NCI-H1417 (cell line): ENCODE measurements at places on chromosomes 5 and 9.

DNA sequence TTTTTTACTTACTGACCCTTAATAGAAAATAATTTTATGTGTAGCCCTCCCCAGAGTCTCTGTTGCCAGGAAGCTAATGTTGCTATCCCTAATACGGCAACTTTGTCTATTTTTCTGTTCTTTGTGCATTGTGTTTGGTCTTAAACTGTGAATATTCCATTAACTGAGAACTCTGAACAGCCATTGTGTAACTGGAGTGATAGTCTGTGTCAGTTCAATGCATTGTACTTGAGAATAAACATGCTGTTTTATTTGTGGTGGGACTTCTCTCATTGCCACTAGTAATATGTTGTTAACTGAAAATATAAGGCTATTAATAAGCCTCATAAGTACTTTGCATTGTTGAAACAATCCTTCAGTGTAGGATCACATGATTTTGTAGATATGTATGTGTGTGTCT, 278.3 kb upstream of the DMRT1 start:
- DNase-seq, result no peak

- DNase-seq, result no peak
Observed at GRCh38 chr9:89776795-89777525, 172.1 kb downstream of the GADD45G start.

GRCh38 chr5:122780296-122780695, 5.4 kb downstream of the SNX2 start:
- no peak for DNase-seq

GRCh38 chr9:92308893-92309292, 15.4 kb upstream of the IARS1 start:
- DNase-seq, result no peak

DNA sequence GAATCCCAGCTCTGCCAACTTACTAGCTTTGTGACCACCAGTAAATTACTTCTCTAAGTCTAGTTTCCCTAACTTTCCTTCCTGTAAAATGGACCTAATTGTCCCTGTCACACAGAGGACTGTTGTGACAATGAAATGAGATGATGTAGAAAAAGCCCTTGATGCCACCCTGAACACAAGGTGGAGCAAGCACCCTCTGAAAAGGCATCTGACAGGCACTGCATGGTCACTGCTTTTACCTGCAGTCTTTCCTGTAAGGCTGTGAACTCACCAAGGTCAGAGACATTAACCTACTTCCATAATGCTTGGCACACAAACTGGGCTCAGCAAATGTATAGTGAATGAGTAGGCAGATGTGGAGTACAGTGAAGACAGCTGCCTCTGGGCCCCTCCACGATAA, 6.1 kb downstream of the SLC31A2 start:
- DNase-seq, result no peak

GRCh38 chr5:141135718-141136266, 786 bp downstream of the PCDHB5 start:
- DNase-seq, result no peak

DNA sequence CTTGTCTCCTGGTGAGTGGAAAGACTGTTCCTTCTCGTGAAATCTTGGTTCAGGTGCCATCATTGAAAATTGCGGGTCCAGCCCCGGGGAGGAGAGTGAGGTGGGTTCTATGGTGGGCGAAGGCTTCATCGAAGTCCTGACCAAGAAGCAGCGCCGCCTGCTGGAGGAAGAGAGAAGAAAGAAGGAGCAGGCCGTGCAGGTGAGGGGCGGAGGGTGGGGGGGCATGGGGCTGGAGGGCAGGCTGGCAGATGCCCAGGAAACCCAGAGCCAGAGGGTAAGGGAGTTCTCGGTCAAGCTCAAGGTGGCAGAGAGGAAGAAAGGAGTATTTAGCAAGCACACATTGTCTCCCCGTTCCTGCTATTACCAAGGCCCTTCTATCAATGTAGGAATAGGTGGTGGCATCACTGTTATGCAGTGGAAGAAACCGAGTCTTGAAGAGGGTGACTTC, 24.3 kb upstream of the POMT1 start:
- DNase-seq, result peak; percentile 19

DNA sequence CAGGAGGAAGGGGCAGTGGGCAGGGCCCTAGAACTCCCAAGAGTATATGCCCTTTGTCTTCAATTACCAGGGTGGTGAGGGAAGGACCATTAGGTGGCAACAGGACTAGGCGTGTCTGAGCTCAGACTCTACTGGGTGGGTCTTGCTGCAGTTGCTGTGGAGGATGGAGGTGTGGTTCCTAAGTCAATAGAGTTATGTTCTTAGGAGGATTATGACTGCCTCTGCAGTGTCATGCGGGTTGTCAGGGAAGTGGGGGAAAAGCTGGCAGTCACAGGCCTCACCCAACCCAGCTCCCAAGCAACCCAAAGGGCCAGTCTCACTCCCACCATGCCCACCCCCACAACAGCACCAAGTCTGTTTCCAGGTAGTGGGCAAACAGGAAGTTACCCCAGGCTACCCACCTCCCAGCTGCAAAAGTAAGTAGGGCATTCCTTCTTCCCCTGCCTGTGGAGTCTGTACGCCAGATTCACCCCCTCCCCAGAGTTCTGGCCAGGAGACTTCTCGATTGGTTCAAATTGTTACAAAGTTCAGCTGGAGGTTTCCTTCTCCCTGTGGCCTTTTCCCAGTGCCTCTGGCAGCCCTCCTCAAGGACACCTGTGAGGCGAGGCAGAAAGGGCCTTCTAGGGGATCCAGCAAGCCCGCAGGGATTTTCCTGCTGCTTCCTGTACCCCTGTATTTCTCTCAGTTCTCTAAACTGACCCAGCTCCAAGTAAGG, 145.3 kb downstream of the HINT1 start:
- DNase-seq, result no peak

DNA sequence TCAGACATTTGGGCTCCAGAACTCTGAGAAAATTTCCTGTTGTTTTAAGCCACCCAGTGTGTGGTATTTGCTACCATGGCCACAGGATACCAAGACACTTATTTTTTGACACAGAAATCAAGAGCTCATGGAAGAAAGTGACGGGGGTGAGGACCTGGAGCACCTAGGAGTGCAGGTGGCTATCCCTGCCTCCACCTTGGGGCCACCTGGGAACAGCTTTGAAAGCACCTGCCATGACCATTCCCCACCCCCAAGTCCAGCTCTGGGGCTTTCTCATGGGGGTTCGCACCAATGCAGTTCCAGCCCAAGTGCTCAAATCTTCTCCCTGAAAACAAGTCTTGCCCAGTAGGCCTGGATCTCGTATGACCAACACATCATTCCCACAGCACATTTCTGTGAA, 214.9 kb upstream of the IRX1 start:
- DNase-seq, result no peak

DNA sequence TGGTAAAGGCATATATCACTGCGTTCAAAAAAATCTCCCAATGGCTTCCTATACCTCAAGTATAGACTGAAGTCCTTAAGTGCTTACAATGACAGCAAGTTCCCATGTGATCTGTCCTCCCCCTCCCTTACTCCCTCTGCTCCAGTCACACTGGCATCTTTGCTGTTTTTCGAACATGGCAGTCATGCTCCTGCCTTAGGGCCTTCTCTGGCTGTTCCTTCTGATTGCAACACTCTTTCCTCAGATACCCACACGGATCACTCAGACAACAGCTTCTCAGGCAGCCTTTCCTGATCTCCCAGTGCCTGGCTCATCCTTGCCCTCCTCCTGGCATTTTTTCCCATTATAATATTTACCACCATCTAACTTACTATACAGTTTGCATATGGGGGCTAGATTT, 232.8 kb downstream of the ARHGEF28 start:
- no peak for DNase-seq

DNA sequence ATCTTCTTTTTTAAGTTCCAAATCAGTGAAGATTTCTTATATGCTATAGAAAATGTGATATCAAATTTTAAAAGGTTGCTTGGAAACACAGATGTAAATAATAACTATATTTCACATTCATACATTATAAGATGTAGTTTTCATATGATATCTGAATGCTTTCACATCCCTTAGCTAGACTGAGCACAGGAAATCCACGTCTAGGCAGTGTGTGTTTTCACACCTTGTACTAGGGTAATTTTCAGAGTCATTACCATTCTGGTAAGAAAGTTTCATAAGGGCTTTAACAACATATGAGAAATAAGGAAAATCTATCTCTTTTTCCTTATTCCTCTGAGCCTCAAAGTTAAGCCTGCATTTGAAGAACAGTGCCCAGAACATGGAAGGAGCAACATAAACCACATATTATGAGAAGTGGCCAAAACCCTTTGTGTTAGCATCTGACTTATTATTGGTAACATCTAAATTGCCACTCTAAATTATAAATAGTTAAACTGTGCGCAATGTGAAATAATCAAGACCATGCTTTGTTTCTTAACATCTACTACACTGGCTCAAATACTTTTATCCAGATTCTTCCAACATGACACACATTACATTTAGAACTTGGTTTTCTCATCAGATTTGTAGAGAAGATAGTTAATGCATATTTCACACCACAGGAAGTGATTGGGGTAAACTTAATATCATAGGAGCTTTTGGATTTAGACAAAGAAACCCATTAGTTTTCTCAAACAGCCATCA, 113.3 kb downstream of the PPP2R2B start:
- DNase-seq, result no peak

DNA sequence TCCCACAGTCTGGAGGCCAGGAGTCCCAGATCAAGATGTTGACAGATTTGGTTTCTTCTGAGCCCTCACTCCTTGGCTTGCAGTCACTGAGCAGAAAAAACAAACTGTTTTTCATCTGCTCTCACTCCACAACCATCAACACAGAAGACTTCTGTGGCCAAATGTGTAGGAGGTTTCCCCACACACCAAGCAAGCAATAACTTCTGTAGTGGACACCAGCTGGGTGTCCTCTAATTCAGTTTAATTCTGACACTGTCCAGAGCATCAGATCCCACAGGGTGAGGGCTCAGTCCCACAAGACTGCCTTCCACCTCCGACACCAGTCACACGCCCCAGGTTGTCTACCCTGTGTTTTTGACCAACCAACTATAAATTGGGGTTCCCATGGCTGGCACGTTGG, 209.9 kb downstream of the AOPEP start:
- no peak for DNase-seq

DNA sequence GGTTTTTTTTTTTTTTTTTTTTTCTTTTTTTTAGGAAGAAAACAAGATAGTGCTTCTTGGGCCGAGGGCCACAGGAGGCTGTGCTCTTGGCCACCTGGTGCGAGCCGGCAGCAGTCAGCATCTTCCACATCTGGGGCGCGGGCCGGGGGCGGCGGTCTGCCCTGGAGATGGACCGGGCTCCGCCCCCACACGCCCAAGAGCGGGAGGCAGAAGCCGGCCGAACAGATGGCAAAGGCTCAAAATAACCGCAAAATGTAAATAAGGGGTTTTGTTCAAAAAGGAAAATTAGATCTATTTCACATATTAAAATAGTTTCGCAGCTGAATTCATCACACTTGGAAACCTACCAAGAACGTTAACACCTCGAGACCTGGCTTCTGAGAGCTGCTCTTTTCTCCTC, 51.5 kb upstream of the UBAC1 start:
- DNase-seq, result no peak

DNA sequence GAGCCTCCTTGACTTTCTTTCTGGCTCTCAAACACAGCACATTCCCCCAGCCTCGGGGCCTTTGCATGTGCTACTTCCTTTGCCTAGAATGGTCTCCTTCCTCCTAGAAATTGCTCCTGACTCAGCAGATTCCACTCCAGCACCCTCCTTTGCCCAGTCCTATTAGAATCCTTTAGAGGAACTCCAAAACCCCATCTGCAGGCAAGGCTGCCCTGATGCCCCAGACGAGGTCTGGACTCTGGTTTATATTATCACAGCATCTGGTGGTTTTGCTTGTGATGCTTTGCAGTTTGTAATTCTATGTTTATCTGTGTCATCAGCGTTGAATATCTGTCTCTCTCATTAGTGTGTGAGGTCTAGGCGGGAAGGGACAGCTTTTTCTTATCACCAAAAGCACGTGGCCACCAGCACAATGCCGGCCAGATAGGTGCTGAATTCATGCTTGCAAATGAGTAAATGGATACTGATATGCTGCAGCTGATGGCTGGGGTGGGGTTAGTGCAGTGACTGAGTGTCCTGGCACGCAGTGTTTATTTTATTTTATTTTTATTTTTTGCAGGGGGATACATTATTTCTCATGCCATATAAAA, 30.0 kb upstream of the ANKH start:
- DNase-seq, result no peak

DNA sequence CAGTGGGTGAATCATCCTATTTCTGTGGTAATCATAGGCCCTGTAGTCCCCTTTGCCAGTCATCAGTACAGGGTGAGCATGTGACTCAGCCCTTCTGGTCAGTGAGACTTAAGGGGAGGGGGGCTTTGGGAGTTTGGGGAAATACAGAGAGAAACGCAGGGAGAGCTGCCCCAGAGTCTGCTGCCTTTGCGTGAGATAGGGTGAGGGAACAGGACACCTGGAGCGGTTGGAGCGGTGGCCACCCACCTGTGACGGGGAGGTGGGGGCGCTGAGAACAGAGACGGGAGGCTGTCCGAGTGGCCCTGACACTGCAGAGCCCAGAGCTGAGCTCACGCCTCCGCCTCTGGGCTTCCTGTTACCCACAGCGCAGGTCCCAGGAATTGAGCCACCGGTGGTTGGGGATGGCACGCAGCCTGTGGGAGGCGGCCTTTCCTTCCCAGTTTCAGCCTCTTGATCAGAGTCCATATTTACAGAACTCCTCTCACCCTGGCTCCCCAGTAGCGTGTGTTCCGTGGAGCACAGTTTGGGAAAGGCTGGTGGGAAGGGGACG, 92.0 kb upstream of the ERCC6L2 start:
- DNase-seq, result no peak

DNA sequence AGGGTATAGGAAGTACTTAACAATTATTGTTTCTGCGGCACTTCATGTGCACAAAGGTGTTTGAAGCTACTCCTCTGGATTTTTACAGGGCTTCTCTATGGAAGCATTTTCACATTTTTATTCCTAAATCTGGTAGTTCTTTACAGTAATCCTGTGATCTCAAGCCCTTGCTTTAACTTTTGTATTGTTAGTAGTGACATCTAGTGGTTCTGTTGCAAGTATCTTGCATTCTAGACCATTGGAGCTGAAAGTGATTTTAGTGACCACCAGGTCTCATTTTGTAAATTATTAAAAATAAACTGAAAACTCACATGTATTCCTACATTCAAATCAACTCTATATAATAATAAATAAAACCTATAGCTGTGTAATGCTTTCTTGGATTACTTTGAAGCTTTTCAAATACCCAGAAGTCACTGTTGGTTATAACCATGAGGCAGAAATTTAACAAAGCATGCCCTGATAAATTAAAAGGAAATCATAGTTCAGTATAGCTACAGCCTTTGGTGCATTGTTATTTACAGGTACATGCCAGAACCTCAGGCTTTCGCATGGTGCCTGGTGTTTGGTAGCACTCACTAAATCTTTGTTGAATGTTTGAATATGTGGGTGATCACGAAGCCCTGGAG, 18.9 kb downstream of the RPS23 start:
- DNase-seq, result peak; percentile 38

- DNase-seq, result no peak
Observed at GRCh38 chr9:122370303-122370702, 521 bp upstream of the PTGS1 start.

DNA sequence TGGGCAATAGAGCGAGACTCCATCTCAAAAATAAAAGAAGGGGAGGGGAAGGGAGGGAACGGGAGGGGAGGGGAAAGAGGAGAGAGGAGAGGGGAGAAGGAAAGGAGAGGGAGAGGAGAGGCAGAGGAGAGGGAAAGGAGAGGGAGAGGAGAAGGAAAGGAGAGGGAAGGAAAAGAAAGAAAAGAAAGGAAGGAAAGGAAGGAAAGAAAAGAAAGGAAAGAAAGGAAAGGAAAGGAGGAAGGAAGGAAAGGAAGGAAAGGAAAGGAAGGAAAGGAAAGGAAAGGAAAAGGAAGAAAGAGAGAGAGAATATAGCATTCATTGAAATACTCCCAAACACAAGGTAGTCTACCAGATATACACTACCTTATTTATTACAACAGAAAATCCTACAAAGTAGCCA, 44.8 kb downstream of the SUSD1 start:
- no peak for DNase-seq

GRCh38 chr9:28053096-28053777, 480.0 kb upstream of the C9orf72 start:
- DNase-seq, result no peak
